Smooth muscle cell of trachea (primary cell): ENCODE measurements at places on chromosomes 12 and 14. TPM values are rescaled to one million over a fixed set of nuclear protein-coding genes. Genes with fewer than 3 reads are reported as not detected.

Gene COCH
- total RNA-seq: 0.33 and 0.58 TPM in 2 replicates

Gene PTMS
- 39.2 and 99.2 TPM in 2 replicates for total RNA-seq

Gene ADAM21
- 0.99 and 1.5 TPM in 2 replicates for total RNA-seq

Gene STAC3
- 1.3 TPM in 1 of 2 replicates, not detected in the other for total RNA-seq

Gene C1QL4
- 0.17 and 0.29 TPM in 2 replicates for total RNA-seq

Gene ANKRD33
- total RNA-seq: 0.15 and 0.33 TPM in 2 replicates

Gene PTPN6
- under 0.01 TPM in 1 of 2 replicates, not detected in the other for total RNA-seq

Gene NEMP1
- 7.9 and 14.5 TPM in 2 replicates for total RNA-seq

Gene TMEM132D
- not detected in 2 replicates for total RNA-seq

Gene SLCO1B1
- total RNA-seq: not detected in 2 replicates

Gene TBX5
- total RNA-seq: 19.4 and 26.6 TPM in 2 replicates

Gene KCNC2
- not detected in 2 replicates for total RNA-seq

Gene UBE2N
- total RNA-seq: 51.1 and 59.1 TPM in 2 replicates

Gene FAM234B
- total RNA-seq: 8.3 and 10.8 TPM in 2 replicates

Gene ENDOU
- 0.17 and 0.29 TPM in 2 replicates for total RNA-seq

Gene MAP1LC3B2
- 0.87 and 0.99 TPM in 2 replicates for total RNA-seq

Gene LRFN5
- 4.9 and 26.3 TPM in 2 replicates for total RNA-seq

Gene SLC39A2
- 0.17 TPM in 1 of 2 replicates, not detected in the other for total RNA-seq

Gene SPIC
- total RNA-seq: not detected in 2 replicates

Gene COPZ1
- 139 and 170 TPM in 2 replicates for total RNA-seq

Gene SPPL3
- 6.6 and 12.4 TPM in 2 replicates for total RNA-seq

Gene HSPB8
- 9.0 and 26.8 TPM in 2 replicates for total RNA-seq

Gene DACT1
- total RNA-seq: 6.4 and 14.6 TPM in 2 replicates

Gene HOXC12
- total RNA-seq: not detected in 2 replicates

Gene C12orf54
- total RNA-seq: not detected in 2 replicates

Gene VSX2
- total RNA-seq: not detected in 2 replicates

Gene COX8C
- not detected in 2 replicates for total RNA-seq

Gene CLEC12A
- total RNA-seq: not detected in 2 replicates

Gene PPM1A
- 18.9 and 40.0 TPM in 2 replicates for total RNA-seq

Gene AQP5
- total RNA-seq: not detected in 2 replicates

Gene NEDD8
- total RNA-seq: 143 and 203 TPM in 2 replicates

Gene LRP1-AS
- total RNA-seq: not detected in 2 replicates

Gene TSHR
- 0.33 TPM in 1 of 2 replicates, not detected in the other for total RNA-seq

Gene SLC17A8
- not detected in 2 replicates for total RNA-seq

Gene TBK1
- total RNA-seq: 29.1 and 36.5 TPM in 2 replicates

Gene CLEC7A
- not detected in 2 replicates for total RNA-seq

Gene GPRC5A
- 3.1 and 10.3 TPM in 2 replicates for total RNA-seq
